ENCODE measurements at places on chromosomes 3 and 15.
A peak's percentile ranks its signal among the peaks of the same experiment; 100 is the strongest.

- DNase-seq: no peak
Measured at GRCh38 chr15:81012588-81012987, 11.9 kb downstream of the TLNRD1 start.

DNA sequence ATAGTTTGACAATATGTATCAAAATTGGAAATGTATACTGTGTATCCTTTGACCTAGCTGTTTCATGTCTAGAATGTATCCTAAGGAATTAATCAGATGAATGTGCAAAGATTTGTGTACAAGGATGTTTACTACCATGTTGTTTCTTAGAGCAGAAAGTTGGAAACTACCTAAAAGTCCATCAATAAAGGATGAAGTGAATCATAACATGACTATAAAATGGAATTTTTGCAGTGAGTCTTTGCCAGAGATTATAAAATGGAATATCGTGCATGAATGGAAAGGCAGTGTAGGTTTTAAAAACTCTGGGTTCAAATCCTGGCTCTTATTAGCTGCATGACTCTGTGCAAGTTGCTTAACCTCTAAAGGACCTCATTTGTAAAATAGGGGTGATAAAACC, 14.3 kb downstream of the POGLUT1 start:
- DNase-seq: no peak

DNA sequence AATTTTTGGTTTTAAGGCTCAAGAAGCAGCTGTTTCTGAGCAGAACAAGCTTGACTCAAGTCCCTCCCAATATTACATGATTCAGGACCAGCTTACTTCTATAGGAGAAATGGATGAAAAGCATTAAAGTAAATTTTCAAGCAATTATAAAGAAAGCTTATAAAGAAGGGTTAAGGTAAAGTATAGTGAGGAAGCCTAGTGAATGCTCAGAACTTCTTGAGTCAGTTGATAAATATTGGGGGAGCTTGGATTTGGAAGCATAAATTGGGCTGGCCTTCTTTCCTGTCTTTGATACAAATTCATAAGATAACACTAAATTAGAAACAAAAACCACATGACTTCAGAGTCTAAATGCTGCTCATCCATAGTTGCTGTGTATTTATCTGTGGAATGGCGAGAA, 156.0 kb downstream of the CHL1 start:
- DNase-seq: no peak

DNA sequence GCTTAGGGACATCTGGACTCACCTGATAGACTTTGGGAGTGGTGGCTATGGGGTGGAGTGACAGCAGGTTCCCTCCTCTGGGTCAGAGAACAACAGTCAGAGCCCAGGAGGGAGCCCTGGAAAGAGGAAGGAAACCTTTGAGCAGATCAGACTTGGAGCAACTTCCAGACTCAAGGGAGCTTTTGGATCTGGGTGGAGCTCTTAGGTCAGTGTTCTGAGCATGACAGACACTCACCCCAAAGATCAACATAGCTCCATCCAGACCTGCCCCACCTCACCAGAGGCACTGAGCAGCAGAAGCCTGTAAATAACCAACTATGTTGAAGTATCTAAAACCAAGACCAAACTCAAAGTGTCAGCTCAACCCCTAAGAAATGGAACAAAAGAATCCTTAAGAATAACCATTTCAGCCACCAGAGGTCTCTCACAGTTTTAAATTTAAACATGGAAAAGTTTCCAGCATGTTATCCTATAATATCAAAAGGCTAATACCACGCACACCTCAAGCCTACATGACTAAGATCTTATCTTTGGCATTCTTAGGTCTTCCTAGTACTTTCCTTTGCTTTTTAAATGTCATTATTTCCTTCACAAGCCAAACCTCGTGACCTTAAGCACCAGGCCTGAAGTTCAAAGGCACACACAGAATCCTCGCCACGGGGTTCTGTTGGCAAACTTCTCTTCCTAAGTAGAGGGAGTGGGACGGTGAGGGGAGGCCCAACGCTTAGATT, 56.4 kb downstream of the UMPS start:
- no peak for DNase-seq

DNA sequence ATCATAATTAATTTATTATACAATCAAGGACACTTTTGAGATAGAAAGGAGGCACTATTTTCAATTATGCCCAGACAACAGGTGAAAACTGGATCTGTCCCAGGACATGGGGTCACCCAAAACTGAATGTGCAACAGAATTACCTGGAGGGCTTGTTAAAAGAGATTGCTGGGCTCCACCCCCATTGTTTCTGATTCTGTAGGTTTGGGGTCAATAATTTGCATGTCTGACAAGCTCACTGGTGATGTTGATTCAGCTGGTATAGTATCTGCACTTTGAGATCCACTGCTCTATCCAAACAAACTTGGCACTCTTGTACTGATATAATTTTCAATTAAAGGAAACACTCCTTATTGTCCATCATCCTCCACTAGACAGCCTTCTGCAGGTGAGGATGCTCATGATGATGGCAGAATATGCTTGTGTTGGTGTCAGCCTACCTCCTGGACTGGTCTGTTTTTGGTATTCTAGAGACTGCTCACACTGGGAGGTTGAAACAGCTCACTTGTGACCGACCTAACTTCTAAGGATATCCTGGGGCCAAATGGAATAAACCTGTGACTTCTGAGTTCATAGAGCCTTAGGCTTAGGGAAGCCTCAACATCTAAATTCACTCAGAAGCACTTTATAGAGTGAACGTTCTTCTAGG, 2.2 kb downstream of the P2RY14 start:
- no peak for DNase-seq

GRCh38 chr15:40941068-40941527, 12.0 kb downstream of the DLL4 start:
- DNase-seq: no peak

- peak; percentile 55 for DNase-seq
Measured at GRCh38 chr15:75836959-75837334, 6.3 kb upstream of the UBE2Q2 start.

DNA sequence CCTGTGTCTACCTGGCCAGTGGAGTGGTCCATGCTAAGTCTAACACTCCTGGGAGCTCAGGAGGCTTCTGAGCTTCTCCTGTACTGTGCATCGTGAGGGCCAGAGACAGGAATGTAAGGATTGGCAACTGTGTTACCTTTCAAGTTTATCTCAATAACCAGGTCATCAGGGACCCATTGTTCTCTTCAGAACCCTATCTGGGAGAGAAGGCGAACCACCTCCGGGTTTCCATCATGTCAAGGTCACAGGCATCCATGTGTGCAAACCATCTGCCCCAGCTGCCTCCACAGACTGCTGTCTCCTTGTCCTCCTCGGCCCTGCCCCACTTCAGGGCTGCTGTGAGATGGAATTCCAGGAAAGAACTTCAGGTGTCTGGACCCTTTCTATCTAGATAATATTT, 5.9 kb downstream of the ANKRD63 start:
- no peak for DNase-seq

GRCh38 chr3:104901396-104901795, 465.3 kb upstream of the ALCAM start:
- no peak for DNase-seq

- no peak for DNase-seq
Measured at GRCh38 chr3:1971780-1972179, 126.9 kb upstream of the CNTN4 start.

DNA sequence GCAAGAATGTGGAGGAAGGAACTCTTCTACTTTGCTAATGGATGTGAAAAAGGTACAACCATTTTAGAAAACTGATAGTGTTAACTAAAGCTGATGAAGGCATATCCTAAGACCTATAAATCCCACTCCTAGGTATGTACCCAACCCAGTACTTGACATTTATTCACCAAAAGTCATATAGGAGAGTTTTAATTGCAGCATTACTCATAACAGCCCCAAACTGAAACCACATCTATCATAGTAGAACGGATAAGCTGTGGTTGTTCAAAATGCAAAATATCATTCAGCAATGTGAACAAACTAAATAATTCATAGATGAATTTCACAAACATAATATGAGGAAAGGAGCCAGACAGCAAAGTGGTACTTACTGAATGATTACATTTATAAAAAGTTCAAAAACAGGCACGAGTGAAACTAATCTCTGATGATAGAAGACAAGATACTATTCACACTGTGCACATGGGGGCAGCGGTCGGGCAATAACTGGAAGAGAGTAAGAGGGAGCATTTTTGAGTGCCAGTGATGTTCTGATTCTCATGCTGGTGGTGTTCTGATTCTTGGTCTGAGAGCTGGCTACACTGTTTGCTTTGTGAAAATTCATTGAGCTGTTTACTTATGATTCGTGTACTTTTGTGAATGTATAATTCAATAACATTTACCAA, 34.3 kb downstream of the GOLIM4 start:
- DNase-seq: no peak

DNA sequence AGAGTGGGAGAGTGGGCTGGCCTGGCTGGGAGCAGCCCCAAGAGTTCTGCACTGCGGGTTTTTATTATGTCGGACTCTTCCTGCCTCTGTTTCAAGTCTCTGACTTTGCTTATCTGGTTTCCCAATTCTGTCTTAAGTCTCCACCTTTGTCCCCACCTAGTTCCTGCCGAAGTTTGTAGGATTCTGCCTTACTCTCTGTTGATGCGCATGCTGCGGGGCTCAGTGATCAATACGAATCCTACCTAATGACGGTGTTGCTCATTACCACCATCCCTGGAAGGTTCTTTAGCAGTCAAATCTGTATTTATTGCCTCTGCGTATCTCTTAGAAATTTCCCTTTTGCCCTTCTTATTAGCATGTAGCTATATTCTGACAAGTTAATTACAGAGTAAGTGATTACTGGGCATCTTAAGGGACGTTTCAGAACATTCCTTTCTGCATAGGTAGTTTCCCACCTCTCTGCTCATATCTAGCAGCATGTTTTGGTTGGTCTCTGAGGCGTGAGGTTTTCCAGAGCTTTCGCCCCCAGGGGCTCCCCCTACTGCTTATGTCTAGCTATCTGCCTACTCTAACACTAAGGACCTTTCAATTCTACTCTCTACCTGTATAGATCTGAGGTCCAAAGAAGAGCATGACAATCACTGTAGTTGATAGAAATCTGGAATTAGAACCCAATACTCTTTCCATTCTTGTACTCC, 236.0 kb upstream of the EIF1B start:
- no peak for DNase-seq

- no peak for DNase-seq
Measured at GRCh38 chr3:108093616-108094015, 2.8 kb upstream of the CD47 start.

GRCh38 chr3:128392021-128392420, 74.7 kb downstream of the DNAJB8 start:
- no peak for DNase-seq

GRCh38 chr3:175484666-175485065, 625.5 kb downstream of the NAALADL2 start:
- no peak for DNase-seq

DNA sequence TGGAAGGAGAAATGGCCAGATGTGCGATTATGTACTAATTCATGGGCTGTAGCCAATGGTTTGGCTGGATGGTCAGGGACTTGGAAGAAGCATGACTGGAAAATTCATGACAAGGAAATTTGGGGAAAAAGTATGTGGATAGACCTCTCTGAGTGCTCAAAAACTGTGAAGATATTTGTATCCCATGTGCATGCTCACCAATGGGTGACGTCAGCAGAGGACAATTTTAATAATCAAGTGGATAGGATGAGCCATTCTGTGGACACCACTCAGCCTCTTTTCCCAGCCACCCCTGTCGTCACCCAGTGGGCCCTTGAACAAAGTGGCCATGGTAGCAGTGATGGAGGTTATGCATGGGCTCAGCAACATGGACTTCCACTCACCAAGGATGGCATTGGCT, 490.9 kb upstream of the CBLB start:
- no peak for DNase-seq

GRCh38 chr15:59247364-59247763, 40.7 kb downstream of the LDHAL6B start:
- DNase-seq: peak; percentile 38
